RPMI8226 (cell line): ENCODE measurements at places on chromosomes 5 and 9.

DNA sequence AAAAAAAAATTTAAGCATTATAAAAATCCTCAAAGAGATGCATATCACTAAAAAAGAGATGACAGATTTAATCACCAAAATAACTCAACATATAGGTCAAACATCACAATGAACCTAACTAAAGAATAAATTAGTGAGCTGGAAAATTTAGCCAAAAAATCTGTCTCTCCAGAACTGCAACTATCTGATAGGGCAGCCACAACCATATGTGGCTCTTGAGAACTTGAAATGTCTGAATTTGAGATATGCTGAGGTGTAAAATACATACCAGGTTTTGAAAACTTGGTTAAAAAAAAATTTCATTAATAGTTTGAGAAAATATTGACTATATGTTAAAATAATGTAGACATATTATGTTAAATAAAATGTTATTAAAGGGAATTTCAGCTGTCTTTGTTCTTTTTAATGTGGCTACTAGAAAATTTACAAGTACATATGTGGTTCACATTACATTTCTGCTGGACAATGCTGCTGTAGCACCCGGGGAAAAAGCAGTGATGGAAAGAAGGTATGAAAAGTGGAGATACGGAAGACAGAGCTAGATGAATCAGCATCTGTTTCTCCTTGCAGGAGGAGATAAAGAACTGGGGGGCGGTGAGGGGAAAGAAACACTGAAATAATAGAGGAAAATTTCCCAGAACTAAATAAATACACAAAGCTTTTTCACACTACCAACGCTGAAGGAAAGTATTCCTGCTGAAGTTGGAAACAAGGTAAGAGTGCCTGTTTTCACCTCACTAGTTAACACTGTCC lies 66.1 kb downstream of the DCP2 start:
- no peak for DNase-seq

DNA sequence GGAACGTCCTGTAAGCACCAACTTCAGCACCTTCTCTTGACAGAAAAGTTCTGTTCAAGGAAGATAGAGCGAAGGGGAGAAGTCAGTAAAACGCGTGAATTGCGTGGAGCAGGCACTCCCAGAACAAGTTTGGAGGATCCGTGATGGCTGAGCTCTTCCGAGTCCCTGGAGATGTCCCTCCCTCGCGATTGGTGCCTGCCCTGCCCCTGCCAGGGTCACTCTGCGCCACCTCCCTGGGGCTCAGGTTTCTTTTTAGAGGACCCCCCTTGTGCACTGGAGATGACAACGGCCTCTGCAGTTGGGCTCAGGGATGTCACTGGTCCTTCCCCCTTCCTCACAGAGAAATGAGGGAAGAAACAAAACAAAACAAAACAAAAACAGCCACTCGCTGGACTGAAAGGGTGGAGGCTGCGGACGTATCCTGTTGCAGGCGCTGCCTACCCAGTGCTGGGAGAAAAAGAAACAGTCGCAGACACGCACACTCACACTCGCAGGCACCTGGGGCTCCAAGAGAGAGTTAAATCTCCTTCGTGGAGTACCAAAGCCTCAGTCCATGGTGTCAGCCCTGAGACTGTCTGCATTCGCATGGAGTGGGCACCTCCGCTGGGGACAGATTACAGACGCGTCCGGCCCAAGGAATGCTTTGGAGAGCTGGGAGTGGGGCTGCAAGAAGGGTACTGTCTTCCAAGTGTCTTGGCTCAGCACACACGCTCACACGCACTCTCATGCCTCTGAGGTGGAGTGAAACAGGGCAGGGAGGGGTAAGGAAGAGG lies 512.7 kb downstream of the SLCO4C1 start:
- DNase-seq: no peak

DNA sequence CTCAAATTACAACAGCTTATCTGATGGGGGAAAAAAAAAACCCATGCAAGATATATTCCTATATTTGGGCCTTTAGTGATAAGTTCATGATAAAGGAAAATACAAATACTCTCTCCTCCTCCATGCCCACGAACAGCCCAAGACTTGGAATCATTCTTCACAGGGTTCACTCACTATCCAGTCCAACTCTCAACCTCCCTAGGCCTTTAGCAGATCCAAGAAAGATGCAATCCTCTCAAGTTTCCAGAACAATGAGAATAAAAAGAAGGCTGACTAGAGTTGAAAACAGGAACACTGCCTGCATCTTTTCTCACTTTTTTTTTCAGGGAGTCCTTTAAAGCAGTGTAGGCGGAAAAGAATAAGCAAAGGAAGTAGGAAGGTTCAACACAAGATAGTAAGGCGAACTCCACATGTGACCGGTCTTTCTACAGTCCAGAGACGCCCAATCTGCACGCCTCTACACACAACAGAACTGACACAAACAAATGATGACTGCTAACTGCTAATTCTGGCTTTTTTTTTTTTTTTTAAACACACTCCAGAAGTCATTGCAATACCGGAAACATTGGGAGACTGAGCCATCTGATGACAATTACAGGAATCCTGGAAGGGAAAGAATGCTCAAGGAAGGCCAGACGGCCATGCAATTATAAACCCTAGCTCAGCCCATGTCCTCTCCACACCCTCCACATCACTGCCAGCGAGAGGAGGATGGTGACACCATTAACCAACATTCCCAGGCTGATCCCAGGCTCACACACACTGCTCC lies 75.4 kb downstream of the BNC2 start:
- no peak for DNase-seq

DNA sequence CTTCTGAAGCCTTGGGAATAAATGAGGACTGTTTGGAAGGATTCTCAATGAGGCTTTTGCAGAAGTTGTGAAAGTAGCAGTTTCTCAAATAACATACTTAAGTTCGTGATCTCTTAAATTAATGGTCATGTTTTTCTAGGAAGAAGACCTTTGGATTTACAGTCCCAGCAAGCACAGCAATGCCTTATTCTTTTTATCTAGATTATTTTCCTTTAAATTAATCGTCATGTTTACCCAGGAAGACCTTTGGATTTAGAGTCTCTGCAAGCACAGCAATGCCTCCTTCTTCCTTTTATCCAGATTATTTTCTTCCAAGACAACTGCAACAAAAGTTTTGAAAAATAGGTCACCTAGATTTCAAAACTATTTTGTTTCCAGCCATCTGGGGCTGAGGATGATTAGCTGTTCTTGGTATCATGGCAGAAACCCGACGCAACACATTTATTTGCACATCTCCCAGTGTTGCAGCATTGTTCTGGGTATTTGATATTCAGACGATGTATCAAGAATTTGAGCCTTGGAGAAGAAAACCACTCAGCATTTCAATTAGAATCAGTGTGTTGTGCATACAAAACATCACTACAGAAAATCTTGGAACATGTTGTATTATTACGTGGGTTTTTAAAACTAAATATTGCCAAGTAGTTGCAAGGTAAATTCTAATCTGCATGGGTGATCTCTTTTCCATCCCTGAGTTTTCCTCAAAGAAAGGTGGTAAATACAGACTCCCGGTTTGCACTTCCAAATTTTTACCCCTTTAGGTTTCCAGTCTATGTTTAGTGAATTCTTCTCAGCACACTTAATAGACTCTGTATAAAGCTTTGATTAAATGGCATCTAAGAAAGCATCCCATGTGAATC lies 50.9 kb downstream of the JAKMIP2 start:
- no peak for DNase-seq

- no peak for DNase-seq
Measured at GRCh38 chr5:132808448-132808847, 4.7 kb upstream of the SOWAHA start.

DNA sequence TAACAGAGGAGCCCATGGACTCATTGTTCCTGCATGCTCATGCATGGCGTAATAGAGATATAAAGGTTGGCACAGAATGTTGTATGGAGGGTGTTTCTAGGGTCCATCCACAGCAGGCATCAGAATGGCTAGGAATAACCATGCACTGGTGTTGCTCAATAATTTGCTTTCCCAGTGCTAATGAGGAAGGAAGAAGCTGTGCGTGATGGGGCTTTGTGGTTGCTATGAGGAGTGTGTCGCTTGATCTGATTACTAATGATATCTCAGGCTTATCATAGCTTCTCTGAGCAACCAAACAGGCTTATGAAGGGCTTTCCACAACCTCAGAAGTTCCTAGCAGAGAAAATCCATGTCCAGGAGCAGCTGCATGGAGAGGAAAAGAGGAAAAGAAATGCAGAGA lies 151.3 kb upstream of the TRPC7 start:
- DNase-seq: no peak

GRCh38 chr9:4667681-4668080 lies 1.4 kb upstream of the SPATA6L start:
- no peak for DNase-seq

- no peak for DNase-seq
Measured at GRCh38 chr5:176743868-176744583, 66.3 kb upstream of the UNC5A start.

DNA sequence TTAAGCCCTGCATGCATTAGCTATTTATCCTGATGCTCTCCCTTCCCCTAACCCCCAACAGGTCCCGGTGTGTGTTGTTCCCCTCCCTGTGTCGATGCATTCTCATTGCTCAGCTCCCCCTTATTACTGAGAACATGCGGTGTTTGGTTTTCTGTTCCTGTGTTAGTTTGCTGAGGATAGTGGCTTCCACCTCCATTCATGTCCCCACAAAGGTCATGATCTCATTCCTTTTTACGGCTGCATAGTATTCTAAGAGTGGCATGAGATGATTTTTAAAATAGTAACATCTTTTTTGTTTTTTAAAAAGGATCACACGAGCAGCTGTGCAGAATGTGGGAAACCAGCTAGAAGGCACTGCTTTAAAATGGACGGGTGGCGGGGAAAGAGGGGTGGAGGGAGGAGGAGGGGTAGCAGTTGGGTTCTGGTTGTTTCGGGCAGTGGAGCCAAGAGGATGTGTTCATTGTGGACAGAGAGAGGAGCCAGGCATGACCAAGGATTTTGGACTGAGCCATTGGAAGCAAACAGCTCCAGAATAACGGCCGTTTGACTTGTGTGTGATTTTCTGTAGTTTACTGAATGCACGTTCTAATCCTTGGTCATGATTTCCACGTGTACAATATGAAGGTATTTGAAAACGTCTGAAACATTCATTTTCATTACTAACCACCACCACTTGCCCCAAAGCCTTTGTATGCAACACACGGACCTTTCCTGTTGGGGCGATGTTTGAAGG lies 1.7 kb upstream of the TENT4A start:
- no peak for DNase-seq

- DNase-seq: no peak
Measured at GRCh38 chr5:149439899-149440542, 60.9 kb upstream of the IL17B start.

DNA sequence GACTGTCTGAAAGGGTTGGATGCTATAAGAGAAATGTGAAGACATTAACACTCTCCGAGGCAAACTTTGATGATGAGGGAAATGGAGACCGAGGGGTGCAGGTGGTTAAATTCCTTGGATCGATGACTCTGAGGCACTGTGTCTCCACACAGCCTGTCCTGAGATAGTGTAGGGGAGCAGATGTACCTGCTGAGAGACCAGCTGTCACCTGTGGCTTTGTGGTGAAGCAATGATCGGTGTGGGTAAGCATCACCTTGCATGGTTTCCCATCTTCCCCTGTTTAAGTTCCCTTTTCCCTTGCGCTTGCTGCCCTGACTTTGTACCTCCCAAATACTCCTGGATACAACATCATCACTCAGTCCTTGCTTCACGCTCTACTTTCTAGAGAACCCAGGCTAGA lies 9.8 kb upstream of the MIER3 start:
- no peak for DNase-seq

- DNase-seq: no peak
Measured at GRCh38 chr9:111712369-111712768, 51.0 kb downstream of the GNG10 start.

DNA sequence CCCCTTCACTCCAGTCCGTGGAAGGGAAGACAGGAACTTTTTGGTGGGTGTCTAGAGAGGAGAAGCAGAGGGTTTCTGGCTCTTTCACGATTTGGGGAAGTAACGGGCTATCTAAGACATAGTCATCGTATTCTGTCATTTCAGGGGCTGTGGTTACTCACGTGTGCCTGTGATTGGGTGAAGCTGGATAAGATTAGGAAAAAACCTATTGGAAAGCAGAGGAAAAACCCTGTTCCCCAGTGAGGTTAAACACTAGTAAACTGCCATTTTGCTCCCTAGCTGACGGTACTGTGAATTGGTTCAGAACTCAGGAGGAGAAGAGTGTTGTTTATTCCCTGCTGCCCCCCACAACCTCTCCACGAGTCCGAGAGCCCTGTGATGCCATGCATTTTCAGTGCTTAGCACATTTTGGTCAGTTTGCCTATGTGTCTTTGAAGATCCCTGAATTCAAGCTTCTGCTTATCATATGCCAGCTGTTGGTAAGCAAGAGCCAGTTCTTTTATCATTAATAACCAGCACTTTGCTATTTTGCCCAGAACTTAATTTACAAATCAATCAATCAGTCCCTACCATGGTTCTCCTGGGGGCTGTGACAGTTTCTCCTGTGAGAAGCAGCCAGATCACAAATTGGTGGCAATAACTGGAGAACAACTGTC lies 45.1 kb upstream of the ROR2 start:
- no peak for DNase-seq

- DNase-seq: no peak
Measured at GRCh38 chr9:114936581-114936980, 6.2 kb upstream of the TNFSF8 start.

GRCh38 chr9:14812806-14813205 lies 90.3 kb upstream of the CER1 start:
- DNase-seq: no peak

GRCh38 chr5:77641963-77642737 lies 3.6 kb upstream of the OTP start:
- no peak for DNase-seq

GRCh38 chr9:13033959-13034693 lies 245.4 kb downstream of the MPDZ start:
- DNase-seq: peak; percentile 57

GRCh38 chr5:126619781-126620180 lies 19.0 kb downstream of the PHAX start:
- no peak for DNase-seq

DNA sequence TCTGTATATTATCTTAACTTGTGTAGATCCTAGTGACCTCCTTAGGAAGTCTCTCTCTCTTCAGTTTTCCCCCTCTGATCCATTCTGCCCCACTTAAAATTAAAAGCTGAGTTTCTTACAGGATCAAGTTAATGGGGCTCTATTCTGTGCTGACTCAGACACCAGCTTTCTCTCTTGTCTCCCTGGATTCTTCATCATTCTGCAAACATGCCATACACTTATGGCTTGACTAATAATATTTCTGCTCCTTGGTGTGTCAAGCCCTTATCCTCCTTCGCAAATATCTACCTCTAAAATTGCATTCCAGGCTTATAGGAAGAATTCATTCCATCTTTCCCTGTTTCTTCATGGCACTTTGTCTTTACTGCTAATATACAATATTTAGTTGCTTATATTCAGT lies 18.1 kb downstream of the LRRC70 start:
- DNase-seq: no peak
